ENCODE measurements at places on chromosomes 5 and 9. TPM values are rescaled to one million over a fixed set of nuclear protein-coding genes. Genes with fewer than 3 reads are reported as not detected.

The NR2F1-AS1 gene
- 11.9 TPM for total RNA-seq

The LRRC26 gene
- not detected for total RNA-seq

The MLANA gene
- not detected for total RNA-seq

The KCNN2 gene
- total RNA-seq, result 17.0 TPM

The HMMR gene
- total RNA-seq, result 0.52 TPM

The TRPM3 gene
- total RNA-seq, result 1.2 TPM

The SH2D3C gene
- 18.4 TPM for total RNA-seq

The BAAT gene
- total RNA-seq, result 0.16 TPM

The SLC6A18 gene
- not detected for total RNA-seq

The CARTPT gene
- not detected for total RNA-seq

The FABP6 gene
- not detected for total RNA-seq

The ENG gene
- 392 TPM for total RNA-seq

The FBP2 gene
- 0.62 TPM for total RNA-seq

The STC2 gene
- 17.5 TPM for total RNA-seq

The IL17B gene
- 0.89 TPM for total RNA-seq

The KCNIP1 gene
- not detected for total RNA-seq

The NPR3 gene
- 10.9 TPM for total RNA-seq

The TENT4A gene
- total RNA-seq, result 12.1 TPM

The NRARP gene
- total RNA-seq, result 11.5 TPM

The C8G gene
- 0.88 TPM for total RNA-seq

The DDX41 gene
- 53.5 TPM for total RNA-seq

The IL9 gene
- not detected for total RNA-seq

The ANGPTL2 gene
- 63.1 TPM for total RNA-seq

The SLC25A25 gene
- total RNA-seq, result 29.8 TPM

The WDR55 gene
- 15.4 TPM for total RNA-seq

The RFK gene
- 23.3 TPM for total RNA-seq

The SVEP1 gene
- total RNA-seq, result 20.8 TPM

The FAM221B gene
- total RNA-seq, result not detected

The SPAAR gene
- total RNA-seq, result 7.6 TPM

The GCNT1 gene
- 4.3 TPM for total RNA-seq

The NUTM2F gene
- not detected for total RNA-seq

The KIF12 gene
- total RNA-seq, result 0.09 TPM

The NRG2 gene
- total RNA-seq, result 1.3 TPM

The AQP7 gene
- 51.8 TPM for total RNA-seq

The TLX3 gene
- total RNA-seq, result not detected

The C9orf153 gene
- 0.31 TPM for total RNA-seq

The CDKN2B gene
- total RNA-seq, result 3.6 TPM

The PCDHGA8 gene
- 2.9 TPM for total RNA-seq

The AIF1L gene
- 31.1 TPM for total RNA-seq

The KYAT1 gene
- 10.4 TPM for total RNA-seq

The IL3 gene
- total RNA-seq, result not detected

The GARIN3 gene
- total RNA-seq, result not detected

The C7 gene
- total RNA-seq, result 582 TPM

The B4GALT1 gene
- 107 TPM for total RNA-seq
